ENCODE measurements at places on chromosomes 1 and 21. TPM values are rescaled to one million over a fixed set of nuclear protein-coding genes. Genes with fewer than 3 reads are reported as not detected.

The KRTAP7-1 gene
- not detected for total RNA-seq

The ADARB1 gene
- 59.1 TPM for total RNA-seq

The C2CD2 gene
- total RNA-seq: 6.3 TPM

The TMPRSS15 gene
- not detected for total RNA-seq

DNA sequence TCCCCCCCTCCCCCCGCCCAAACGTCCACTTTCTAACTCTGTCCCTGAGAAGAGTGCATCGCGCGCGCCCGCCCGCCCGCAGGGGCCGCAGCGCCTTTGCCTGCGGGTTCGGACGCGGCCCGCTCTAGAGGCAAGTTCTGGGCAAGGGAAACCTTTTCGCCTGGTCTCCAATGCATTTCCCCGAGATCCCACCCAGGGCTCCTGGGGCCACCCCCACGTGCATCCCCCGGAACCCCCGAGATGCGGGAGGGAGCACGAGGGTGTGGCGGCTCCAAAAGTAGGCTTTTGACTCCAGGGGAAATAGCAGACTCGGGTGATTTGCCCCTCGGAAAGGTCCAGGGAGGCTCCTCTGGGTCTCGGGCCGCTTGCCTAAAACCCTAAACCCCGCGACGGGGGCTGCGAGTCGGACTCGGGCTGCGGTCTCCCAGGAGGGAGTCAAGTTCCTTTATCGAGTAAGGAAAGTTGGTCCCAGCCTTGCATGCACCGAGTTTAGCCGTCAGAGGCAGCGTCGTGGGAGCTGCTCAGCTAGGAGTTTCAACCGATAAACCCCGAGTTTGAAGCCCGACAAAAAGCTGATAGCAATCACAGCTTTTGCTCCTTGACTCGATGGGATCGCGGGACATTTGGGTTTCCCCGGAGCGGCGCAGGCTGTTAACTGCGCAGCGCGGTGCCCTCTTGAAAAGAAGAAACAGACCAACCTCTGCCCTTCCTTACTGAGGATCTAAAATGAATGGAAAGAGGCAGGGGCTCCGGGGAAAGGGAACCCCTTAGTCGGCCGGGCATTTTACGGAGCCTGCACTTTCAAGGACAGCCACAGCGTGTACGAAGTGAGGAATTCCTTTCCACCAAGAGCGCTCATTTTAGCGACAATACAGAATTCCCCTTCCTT is 158.1 kb downstream of the RUNX1 start:
- peaks cover 13% of the 10 kb centered on the region for H3K36me3 ChIP-seq
- H3K4me1 ChIP-seq: peaks cover 34% of the 10 kb centered on the region
- DNase-seq: no peak
- peaks cover 2% of the 10 kb centered on the region for H3K27me3 ChIP-seq

- H3K4me1 ChIP-seq: no peaks in the 10 kb centered on the region
- no peak overlapping the region for H3K27ac ChIP-seq
- H3K4me3 ChIP-seq: no peak overlapping the region
- peaks cover 32% of the 10 kb centered on the region for H3K36me3 ChIP-seq
- DNase-seq: no peak
Measured at GRCh38 chr1:96792220-96792619, 70.6 kb downstream of the PTBP2 start.

GRCh38 chr1:156821801-156822200 is 5.2 kb upstream of the SH2D2A start:
- DNase-seq: no peak
- H3K27ac ChIP-seq: no peak overlapping the region
- peaks cover 38% of the 10 kb centered on the region for H3K4me1 ChIP-seq
- H3K4me3 ChIP-seq: no peak overlapping the region
